ENCODE measurements at places on chromosomes 7 and 10.
A peak's percentile ranks its signal among the peaks of the same experiment; 100 is the strongest.

- no peak for DNase-seq
Measured at GRCh38 chr10:17244700-17245365, 16.8 kb downstream of the VIM start.

- DNase-seq, result no peak
Measured at GRCh38 chr10:31025142-31025541, 6.5 kb downstream of the ZNF438 start.

DNA sequence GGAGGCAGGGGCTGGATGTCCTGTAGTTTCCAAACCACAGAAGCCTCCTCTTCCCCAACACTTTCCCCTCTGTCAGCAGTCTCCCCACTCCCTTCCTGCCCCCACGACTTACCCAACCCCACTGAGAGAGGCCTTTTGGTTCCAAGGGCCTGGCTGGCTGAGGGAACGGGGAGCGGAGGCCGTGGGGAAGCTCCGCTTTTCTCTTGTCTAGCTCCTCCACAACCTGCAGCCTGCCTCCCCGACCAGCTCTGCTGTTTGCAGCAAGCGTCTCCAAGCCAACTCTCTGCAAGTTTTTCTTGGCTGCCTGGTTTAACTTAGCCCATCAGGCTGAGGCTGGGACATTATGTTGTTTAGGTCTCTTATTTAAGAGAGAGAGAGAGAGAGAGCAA, 126.8 kb downstream of the NEURL1 start:
- no peak for DNase-seq

DNA sequence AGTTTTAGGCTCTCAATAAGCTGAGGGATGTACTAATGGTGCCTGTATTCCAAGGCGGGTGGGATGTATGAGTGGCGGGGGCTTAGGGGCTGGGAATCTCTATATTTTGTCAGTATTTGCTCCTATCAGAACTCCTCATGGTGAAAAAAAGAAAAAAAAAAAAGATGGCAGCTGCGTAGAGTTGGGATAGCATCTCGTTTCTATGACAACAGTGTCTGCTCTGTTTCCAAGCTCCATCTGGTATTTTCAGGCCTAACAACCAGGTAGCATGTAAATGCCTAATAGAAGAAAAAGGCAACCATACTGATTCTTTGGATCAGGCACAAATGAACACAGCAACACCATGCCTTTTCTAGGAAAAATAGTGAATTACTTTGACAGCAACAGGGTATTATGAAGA, 11.7 kb upstream of the CCDC172 start:
- no peak for DNase-seq

DNA sequence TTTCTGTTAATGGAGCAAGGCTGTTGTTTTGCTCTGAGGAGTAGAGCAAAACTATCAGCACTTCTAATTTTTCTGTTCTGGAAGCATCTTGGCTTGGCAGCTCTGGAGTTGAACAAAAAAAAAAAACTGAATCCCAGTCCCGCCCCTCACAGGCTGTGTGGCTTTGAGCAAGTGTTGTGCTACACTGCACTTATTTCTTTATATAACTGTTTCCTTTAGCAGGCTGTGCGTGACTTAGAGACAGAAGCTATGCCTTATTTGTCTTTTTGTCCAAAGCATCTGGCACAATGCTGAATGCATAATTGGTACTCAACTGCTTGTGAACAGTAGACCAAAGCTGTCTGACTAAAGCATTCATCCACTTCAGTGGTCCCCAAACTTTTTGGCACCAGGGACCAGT, 96.1 kb downstream of the AMPH start:
- DNase-seq, result no peak

GRCh38 chr7:138776166-138776833, 21.5 kb upstream of the TMEM213 start:
- no peak for DNase-seq

DNA sequence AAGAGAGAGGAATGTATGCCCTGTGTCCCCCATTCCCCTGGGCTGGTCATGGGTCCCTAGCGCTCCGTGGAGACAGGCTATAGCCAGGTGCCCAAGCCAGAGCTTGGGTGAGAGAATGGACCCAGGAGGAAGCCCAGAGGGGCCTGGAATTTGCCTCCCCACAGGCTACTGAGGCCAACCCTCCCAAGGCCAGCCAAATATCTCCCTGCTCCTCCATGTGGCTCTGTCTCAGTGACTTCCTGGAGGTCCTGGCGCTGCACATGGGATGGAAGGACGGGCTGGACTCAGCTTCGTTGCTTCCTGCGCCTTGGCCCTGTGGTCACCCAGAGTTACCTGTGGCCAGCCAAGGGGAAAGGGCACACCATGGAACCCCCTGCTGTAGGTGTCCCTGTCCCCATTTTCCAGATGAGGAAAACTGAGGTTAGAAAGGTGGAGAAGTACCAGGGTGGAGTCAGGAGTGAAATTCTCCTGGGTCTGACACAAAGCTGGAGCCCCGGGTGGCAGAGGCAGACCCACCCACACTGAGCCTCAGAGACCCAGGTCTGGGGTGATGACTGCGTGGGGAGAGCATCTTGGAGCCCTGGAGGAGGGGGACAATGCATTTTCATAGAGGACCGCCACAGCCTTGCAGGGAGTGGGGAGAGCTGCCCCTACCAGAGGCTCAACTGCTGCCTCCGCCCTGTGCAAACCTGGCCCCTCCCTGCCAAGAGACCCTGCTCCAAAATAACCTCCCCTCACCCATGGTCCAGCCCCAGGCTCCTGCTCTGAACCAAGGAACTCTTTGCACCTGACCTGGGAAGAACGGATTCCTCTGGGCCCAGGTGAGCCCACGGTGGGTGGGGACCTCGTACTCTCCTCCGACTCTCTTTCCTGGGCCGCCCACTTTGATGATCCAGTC, 42.6 kb downstream of the TMEM270 start:
- no peak for DNase-seq

DNA sequence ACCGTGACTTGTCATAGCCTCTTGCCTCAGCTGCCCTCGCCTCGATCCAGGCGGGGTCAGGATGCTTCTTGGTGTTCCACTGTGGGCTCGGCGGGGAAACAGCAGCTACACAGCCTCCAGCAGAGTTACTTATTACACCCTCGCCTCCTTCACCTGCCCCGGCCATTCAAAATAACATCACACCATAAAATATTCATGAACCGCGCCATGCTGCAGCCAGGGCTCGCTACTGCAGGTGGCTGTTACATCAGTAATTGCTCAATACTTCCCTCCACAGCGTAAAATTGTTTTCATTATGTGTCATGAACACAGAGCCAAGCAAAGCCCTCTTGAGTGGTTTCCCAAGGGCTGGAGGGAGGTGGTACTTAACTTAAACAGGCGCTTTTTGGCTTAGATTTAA, 241.5 kb upstream of the SP8 start:
- DNase-seq, result no peak

DNA sequence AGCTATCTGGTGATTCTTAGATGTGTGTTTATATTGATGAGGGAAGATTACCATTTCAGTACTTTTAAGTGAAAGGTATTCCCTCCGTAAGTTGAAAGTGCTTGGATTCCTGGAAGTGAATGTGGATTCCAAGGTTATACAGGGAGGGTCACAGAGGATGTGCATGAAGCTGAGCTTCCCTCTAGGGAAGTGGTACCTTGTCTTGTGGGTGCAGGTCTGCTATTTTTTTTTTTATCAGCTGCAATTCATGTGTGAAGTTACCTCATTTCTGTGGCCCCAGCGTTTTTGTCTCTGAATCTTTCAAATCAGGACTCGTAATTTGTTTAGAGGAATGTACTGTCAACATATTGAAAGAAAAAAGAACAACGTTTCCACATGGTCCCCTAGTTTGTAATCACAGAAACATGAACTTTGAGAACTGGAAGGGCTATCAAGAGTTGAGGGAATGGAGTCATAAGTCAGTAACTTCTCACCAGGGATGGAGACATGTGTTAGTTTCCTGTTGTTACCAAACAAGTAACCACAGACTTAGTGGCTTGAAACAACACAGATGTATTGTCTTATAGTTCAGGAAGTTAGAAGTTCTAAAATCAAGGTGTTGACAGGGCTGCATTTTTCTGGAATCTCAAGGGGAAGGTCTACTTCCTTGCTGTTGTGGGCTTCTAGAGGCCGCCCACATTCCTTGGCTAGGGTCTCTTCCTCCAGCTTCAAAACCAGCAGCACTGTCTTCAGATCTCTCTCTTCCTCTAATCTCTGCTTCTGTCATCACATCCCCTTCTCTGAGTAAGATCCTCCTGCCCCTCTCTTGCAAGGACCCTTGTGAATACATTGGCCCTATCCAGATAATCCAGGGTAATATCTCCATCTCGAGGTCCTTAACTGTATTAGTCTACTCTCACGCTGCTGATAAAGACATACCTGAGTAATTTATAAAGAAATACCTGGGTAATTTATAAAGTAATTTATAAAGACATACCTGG, 64.4 kb downstream of the RAB18 start:
- no peak for DNase-seq

DNA sequence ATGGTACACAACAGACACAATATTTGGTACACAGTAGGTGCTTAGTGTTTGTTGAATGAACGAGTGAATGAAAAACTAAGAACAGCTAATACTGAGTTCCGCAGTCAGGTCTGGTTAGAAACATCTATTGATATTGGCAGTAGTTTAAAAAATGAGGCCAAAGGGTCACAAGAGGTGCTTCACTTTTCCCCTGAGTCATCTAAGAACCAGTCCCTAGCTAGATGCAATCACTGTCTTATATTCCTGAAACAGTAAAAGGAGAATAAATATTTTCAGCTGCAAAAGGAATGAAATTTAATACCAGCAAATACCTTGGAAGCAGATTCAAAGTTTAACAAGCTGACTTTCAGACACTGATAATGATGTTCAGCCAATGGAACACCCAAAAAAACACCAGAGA, 54.5 kb downstream of the SCRN1 start:
- DNase-seq, result no peak

DNA sequence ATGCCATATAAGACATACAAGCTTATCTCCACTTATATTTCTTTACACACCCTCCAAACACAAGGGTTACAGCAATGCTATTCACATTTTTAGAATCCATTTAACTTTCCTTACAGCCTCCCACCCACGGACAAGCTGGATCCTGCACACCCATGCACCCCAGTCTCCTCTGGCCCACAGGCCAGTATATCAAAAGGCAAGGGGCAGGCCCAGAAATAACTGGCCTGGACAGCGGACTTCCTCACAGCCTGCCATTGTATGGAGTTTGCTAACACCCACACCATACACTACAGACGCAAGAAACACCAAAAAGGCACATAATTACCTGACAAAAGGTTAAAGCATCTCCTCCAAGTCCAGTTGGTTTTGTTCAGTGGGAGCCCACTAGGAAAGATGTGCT, 12.0 kb downstream of the HOXA4 start:
- no peak for DNase-seq

DNA sequence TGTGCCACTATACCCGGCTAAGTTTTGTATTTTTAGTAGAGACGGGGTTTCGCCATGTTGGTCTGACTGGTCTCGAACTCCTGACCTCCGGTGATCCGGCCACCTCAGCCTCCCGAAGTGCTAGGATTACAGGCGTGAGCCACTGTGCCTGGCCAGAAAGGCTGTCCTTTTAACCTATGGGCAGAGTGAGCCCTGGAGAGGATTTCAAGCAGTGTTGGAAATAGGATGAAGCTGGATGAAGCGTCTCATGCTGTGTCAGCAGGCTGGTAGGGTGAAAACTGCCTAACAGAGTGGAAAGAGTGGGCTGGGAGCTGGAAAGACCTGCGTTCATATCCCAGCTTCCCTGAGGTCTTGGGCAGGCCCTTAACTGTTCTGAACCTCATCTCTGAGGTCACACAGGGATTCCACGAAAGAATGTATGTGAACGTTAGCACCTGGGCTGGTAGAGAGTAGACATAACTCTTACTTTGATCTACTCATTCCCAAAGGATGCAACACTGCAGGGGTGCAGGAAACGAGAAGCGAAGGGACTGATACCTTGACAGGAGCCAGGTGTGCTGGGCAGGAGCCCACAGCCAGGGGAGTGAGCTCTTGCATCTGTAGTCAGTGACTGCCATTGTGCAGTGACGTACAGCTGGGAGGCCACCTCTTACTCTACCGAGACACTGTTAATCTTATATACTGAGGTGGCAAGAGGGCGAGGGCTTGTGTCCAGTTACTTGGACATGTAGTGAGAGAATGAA, 34.1 kb downstream of the WBP1L start:
- DNase-seq, result no peak

GRCh38 chr10:14093730-14094484, 236.8 kb downstream of the FRMD4A start:
- no peak for DNase-seq

DNA sequence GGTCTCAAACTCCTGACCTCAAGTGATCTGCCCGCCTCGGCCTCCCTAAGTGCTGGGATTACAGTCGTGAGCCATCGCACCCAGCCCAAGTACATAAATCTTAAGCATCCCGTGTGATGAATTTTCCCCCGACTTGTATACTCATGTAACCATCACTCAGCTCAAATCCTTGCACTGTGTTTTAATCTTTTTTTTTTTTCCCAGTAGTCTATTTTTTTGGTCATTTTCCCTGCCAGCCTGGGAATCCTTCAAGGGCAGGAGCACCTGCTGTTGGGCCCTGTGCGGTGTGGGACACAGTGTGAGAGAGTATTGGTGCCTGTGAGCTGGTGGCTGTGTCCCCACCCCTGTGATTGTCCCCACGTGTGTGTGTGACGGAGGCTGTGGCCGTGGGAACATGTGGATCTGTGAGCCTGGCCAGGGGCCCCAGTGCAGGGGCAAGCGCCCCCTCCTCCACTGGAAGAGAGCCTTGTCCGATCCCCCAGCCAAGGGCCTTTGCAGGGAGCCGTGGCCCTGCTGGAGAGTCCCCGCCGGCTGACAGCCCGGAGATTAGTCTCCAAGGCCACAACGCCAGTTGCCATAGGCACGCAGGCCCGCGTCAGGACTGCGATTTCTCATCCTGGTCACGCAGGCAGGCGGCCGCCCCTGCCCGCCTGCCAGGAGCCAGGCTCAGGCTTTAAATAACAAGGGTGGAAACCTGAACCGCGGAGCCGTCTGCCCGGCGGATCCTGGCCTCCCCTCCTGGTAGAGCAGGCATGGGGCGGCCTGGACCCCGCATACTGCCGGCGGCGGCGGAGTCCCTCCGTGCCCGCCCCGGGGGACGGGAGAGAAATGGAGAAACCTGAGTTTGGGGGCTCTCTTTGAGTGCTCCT, 26.5 kb downstream of the GTF2IRD1 start:
- peak; percentile 56 for DNase-seq

DNA sequence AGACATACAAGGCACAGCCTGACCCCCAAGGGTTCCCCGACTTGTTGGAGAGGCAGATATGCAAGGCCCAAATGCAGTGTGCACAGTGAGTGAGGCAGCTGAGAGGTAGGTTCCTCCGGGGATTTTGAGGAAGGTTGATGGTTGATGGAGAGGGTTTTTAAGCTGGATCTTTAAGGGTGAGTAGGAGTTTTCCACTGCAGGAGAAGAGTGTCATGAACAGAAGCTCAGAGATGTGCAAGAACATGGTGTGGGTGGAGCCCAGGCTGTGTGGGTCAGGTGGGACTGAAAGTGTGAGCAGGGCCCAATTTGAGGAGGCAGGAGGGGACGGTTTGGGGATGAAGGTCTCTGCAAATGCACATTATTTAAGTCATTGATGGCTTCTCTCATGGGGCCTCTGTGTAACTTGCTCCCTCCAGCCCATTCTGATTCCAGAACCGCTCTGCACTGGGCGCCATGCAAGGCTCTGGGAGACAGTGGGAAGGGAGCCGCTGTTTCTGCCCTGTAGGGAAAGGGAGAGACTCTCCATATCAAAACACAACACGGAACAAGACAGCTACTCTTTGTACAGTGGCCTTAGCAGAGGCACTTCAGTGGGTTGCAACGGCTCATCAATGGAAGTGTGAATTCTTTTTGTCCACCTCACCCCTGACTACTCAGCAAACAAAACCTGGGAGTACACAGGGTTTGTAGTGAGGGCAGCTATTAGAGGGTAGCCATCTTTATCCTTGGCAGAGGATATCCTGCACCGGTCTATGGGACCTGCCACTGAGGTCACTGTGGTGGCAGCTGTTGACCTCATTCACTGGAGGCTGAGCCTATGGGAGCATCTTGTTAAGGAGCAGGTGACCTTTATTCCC, 29.7 kb downstream of the RAMP3 start:
- no peak for DNase-seq
